Right hindlimb (tissue), 1 donor: ENCODE measurements at places on chromosomes 13 and 19.

- no peak for DNase-seq
Measured at GRCh38 chr13:60448907-60449510, 52.0 kb downstream of the TDRD3 start.

DNA sequence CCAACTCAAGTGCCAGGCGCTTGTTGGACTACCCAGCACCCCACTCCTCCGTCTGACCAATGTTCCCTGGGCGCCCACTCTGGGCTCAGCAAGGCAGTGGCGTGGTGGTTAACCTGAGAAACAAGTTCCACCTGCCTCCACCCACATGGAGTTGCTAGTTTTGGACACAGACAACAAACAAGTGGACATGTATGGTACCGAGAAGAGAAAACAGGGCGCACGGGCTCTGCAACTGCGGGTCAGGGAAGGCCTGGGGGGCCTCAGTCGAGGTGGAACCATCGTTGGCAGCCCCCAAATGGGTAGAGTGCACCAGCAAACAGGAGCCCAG is 2.5 kb downstream of the MIER2 start:
- DNase-seq = no peak

DNA sequence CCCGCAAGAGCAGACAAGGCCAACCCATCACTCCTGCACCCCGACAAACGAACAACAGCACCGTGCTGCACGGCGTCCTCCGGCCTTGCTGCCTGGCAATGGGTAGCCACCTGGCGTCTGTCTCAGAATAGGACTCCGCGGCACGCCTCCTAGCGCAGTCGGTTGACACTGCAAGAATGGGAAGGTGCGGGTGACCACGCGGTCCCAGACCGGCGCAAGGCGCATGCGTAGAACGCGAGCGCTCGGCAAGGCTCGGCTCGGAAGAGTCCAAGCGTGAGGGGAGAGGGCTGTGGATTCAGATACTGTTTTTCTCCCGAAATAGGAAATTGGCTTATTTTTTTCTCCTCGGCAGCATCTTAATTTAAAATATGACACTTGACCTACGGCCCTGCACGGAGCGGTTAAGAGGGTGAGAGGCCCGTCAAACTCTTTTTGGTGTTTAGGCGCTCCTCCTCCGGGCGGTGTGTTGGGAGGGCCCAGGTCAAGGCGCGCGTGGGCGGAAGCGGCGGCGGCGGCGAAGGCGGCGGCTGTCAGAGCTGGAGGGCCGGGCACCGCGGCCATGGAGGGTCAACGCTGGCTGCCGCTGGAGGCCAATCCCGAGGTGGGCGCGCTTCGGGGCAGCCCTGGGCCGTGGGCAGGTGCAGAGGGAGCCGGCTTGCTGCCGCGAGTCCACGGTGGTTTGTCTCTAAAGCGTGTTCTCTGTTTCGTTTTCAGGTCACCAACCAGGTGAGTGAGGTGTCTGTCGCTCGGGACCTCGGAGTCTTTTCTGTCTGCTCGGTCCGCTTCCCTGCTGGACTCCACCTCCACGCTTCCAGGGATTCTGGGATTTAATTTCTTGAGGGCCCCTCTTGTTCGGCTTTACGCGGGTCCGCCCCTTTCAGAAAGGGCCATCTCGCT is at the start of gene UCHL3:
UCHL3 (plus strand) TSS at position 530 of the 897 bp plus-strand sequence; CDS start at position 560, 30 bp downstream.
- peak; percentile 95 for DNase-seq

- no peak for DNase-seq
Measured at GRCh38 chr13:84570831-84571230, 688.6 kb upstream of the SLITRK1 start.

DNA sequence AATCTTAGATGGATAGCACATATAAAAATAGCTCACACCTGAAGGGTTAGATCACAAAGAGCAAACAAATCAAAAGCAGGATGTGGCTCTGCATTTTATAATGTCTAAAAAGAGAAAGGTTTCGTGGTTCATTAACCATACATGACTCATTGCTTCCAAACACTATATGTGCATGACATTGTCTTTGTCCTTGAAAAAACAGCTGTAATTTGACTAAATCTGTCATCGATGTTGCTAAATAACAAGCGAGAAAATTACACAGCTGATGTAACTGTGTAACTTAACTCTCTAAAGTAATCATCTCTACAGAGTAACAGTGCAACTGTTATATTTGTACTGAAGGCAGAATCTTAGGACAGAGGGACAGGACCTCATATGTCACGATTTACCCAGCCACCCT is 383.1 kb upstream of the GPC6 start:
- no peak for DNase-seq

GRCh38 chr19:27972291-27973040 is 1240.5 kb downstream of the UQCRFS1 start:
- DNase-seq = no peak

DNA sequence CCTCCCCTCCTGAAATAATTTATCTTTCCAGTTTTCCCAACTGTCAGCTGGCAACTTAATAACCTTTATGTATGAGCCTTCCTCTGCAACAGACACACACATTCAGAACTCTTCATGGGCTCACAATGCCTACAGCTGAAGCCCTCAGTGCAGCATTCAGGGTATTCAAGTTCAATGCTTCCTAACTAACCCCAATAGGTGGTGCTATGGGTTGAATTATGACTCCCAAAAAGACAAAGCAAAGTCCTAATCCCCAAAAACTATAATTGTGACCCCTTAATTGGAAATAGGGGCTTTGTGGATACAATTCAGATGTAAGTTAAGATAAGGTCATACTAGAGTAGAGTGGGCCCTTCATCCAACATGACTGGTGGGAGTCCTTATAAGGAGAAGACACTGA is 202.2 kb downstream of the SUCLA2 start:
- DNase-seq = no peak

DNA sequence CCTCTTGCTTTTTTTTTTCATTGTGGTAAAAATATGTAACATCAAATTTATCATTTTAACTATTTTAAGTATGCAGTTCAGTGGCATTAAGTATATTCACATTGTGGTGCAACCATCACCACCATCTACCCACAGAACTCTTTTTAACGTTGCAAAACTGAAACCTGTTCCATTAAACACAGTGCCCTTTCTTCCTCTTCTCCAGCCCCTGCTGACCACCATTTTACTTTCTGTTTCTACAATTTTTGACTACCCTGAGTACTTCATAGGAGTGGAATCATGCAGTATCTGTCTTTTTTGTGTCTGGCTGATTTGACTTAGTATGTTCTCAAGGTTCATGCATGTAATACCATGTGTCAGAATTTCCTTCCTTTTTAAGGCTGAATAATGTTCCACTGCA is 153.1 kb downstream of the FGF9 start:
- no peak for DNase-seq
